ACHN (cell line): ENCODE measurements at places on chromosomes 7 and 10.

DNA sequence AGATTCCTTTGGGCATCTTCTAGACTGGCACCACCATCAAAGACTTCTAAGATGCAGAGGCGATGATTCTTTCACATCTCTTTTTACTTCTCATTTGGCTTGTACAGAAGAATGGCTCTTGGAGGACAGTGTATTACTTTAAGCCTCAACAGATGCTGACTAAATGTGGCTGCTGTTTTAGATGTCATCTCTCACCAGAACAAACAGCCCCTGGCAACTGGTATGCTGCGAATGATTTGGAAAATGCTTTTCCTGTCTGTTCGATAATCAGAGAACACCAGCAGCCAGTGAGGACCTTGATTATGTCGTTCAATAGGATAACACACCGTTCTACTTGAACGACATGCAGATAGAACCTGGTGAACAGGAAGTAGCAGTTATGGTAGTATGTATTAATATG is 131.8 kb downstream of the RNF216 start:
- no peak for DNase-seq

DNA sequence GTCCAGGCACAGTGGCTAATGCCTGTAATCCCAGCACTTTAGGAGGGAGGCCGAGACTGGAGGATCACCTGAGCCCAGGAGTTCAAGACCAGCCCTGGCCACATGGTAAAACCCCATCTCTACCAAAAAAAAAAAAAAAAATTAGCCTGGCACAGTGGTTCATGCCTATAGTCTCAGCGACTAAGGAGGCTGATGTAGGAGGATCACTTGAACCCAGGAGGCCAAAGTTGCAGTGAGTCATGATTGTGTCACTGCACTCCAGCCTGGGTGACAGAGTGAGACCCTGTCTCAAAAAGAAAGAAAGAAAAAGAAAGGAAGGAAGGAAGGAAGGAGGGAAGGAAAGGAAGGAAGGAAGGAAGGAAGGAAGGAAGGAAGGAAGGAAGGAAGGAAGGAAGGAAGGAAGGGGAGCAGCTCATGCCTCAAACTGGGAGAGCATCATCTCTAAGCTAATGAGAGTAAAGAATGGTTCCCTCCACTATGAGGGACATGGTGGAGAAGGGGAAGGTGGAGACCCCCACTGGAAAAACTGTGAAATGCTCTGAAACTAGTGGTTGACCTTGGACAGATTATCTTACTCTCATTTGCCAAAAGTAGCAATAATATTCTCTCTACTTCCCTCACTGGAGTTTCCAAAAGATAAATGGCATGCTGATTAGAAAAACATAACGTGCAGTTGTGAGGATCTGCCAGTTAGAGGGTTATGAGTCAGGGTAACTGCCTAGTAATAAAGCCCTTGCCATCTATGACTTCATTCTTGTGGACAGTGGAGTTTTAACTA is 16.8 kb downstream of the GIMAP5 start:
- peak; percentile 33 for DNase-seq

- no peak for DNase-seq
These were observed 28.2 kb downstream of the NDUFB2 start for GRCh38 chr7:140724706-140725105.

- DNase-seq = no peak
These were observed 12.7 kb upstream of the LARP4B start for GRCh38 chr10:944034-944831.

GRCh38 chr10:59360605-59361405 is 1.5 kb downstream of the FAM13C start:
- no peak for DNase-seq

GRCh38 chr7:150954201-150954985 is 23.7 kb downstream of the KCNH2 start:
- DNase-seq = no peak

DNA sequence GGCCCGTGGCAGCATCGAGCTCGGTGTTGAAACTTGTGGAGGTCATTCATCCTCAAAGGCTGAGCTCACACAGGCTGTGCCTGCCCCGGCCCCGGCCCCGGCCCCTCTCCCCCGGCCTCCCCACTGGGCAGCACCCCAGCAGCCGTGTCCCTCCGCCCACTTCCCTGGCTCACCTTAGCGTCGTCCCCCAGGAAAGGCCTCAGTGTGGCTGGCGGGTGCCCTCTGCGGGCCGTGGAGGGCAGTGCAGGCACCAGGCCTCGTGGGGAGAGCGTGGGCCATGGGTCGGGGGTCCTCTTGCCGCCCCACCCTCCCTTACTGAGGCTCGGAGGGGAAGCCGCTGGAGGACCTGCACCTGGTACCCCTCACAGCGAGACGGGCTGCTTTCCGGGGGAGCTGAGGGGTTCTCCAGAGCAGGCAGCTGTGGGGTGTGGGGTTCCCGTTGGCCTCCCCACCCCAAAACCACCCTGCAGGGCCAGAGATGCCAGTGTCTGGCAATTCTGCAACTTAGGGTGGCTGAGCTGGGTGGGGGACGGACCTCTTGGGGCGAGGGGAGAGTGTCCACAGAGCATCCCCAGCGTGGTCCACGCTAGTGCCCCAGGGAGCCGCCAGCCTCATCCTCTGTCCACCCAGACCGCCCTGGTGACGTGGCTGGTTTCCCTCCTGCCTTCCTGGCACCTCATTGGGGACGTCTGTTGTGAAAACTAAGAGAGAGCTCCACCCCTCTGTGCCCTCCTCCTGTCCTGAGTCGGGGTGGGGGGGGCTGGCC is 44.2 kb upstream of the DPYSL4 start:
- DNase-seq = peak; percentile 46

DNA sequence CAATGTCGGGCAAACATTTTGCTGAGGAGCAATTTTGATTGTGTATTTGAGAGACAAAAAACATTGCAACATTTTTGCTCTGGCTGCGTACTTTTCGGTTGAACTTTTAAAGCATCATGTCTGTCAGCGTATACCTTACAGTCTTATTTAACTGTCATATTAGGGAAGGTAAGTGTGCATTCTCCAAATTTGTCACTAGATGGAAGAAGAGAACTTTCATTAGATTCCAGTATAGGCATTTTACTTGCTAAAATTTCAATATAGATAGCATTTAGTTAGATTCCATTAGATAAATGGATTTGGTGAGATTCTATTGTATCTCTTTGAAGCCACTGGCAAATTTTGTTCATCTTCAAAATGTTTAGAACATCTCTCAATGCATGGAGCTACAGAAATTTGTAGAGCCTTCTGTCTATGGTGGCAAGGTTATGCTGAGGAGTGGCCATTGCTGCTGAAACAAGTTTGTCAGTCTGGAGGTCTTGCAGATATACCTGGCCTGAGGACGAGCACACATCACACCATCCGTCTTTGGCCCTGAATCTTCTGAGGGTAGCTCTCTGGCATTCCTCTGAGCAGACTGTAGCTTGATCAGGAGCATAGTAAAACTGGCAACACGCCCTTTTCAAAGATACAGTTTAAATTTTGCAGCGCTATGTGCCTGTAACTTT is 437.5 kb upstream of the MBL2 start:
- DNase-seq = peak; percentile 54

DNA sequence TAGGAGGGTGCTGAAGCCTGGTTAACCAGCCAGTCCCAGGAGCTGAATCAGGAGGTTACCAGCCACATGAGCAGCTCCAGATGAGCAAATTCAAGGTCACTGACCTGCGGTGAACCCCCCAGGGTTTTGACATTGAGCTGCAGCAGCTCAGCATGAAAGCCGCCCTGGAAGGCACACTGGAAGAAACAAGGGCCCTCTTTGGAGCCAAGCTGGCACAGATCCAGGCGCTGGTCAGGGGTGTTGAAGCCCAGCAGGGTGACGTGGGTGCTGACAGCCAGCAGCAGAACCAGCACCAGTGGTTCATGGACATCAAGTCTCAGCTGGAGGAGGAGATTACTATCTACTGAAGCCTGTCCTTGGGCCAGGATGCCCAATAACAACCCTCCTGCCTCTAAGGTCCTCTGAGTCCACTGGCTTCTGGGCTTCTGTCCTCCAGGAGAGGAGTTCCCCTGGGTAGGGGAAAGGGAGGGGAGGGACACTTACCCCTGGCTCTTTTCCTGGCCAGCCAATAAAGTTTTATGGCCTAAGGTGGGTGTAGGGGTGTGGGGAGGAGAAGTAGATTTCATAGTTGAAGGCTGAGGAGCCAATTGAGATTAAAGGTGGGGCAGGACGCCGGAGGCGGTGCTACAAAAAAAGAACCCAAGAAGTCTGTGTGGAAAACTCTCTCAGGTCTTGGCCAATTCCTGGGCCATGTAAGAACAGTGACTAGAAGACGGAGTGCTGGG is 29.4 kb upstream of the ATOH7 start:
- DNase-seq = no peak

- DNase-seq = no peak
These were observed 205.9 kb upstream of the SVIL start for GRCh38 chr10:29840516-29841276.

- no peak for DNase-seq
These were observed 54.7 kb upstream of the NPTX2 start for GRCh38 chr7:98562381-98562823.

- no peak for DNase-seq
These were observed 98.1 kb downstream of the CD36 start for GRCh38 chr7:80736371-80737125.

GRCh38 chr7:15848362-15848761 is 161.9 kb upstream of the MEOX2 start:
- DNase-seq = no peak

DNA sequence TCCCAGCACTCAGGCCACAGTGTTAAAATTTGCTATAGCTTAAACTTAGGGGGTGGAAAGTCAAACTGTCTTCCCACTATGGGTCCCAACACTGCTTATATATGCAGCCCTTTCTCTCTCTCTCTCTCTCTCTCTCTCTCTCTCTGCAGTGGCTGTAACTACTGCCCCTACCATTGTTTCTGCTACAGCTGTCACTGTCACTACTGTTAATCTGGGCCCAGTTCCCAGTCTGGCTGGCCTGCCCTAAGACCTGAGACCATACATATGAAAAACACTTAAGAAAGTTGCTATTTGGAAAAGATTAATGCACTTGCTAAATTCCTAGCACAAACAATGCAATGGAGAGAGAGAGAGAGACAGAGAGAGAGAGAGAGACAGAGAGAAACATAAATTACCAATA is 78.6 kb downstream of the THSD7A start:
- no peak for DNase-seq

- DNase-seq = peak; percentile 6
These were observed 1.7 kb downstream of the SHTN1 start for GRCh38 chr10:117003336-117003735.

DNA sequence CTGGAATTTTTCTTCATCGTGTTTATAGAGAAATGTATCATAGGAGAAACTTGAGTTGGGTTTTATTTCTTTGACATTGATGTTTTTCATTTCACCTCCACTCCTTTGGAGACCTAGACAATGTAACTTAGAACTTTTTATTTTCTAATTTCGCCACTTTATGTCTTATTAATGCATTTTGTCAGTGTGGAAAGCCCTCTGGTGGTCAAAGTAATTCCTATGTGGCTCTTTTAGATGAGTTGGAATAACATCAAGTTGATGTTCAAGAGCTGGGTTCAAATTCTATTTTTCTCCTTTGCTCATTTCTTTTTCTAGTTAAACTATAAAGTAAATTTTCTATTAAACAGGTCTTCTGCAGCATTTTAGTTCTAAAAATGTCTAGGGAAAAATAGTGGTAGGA is 478.6 kb downstream of the LRMDA start:
- DNase-seq = peak; percentile 35

- DNase-seq = peak; percentile 71
These were observed 8.7 kb downstream of the NCAPG2 start for GRCh38 chr7:158695726-158696452.

DNA sequence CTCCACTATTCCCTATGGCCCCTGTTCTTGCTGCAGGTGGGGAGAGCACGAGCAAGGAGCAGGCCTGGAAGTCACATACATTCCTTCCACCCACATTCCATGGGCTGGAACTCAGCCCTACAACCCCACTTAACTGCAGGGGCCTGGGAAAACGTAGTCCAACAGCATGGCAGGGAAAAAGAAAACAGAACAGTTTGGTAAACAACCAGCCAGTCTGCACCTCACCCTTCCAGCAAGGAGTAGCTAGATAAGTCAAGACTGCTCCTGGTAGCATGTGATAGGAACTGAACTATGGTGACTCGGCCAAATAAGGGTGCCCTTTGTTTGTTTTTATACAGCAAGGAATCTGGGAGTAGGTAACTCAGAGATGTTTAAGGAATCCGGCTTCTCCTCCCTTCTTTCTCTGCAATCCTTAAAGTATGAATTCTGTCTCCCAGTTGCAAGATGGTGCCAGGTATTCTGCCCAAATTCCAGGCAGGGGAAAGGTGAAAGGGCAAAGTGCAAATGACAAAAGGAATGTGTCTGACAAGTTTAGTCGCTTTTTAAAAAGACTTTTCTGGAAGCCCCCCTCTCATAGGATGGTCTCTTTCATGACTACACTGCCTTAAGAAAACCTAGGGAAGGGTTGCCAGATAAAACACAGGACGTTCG is 311.7 kb upstream of the NEBL start:
- no peak for DNase-seq

GRCh38 chr7:158771213-158771834 is 58.0 kb downstream of the ESYT2 start:
- DNase-seq = no peak

DNA sequence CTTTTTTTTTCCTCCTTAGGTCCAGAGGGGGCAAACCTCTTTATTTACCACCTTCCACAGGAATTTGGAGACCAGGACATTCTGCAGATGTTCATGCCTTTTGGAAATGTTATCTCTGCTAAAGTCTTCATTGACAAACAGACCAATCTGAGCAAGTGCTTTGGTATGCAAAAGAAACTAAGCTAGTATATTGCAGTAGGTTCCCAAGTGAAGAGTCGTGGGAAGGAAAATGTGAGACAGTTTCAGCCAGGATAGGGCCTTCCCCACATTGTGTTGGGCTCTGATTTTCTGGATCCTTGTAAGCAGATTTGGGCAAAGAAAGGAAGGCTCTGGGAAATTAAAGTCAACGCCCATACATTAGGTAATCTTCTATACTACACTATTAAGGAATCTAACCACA is 285.6 kb downstream of the USP6NL start:
- no peak for DNase-seq

DNA sequence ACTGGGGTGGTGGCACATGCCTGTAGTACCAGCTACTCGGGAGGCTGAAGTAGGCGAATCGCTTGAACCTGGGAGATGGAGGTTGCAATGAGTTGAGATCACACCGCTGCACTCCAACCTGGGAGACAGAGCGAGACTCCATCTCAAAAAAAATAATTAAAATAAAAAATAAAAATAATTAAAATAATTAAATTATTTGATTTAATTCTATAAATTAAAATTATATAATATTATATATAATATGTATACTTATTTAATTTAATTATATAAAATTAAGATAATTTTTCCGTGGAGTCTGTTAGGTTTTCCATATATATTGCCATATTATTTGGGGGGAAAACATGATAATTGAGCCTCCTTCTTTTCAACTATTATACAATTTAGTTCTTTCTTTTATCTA is 12.0 kb downstream of the WIPF3 start:
- DNase-seq = no peak

- no peak for DNase-seq
These were observed 24.6 kb upstream of the BET1 start for GRCh38 chr7:94028768-94029167.
